Tibial nerve (tissue), 4 donors: ENCODE measurements at places on chromosomes 6 and 20. TPM values are rescaled to one million over a fixed set of nuclear protein-coding genes. Genes with fewer than 3 reads are reported as not detected.

GRCh38 chr6:54307439-54307910 lies 766 bp upstream of the TINAG start:
- H3K4me3 ChIP-seq: no peak overlapping the region
- no peaks in the 10 kb centered on the region for H3K4me1 ChIP-seq
- no peaks in the 10 kb centered on the region for H3K27me3 ChIP-seq
- DNase-seq: no peak
- no peaks in the 10 kb centered on the region for H3K36me3 ChIP-seq

DNA sequence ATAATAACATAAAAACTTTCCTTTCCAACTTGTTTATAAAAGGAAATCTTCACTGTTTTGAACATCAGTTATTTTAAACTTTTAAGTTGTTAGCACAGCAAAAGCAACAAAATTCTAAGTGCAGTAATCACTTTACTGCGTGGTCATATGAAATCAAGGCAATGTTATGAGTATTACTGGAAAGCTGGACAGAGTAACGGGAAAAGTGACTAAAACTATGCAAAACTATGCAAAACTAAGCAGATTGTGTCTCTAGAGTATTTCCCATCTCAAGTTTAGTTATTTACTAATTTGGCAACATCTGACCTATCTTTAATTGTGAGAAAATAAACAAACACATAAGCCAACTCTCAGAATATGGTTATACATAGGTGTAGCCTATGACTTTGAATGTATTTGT lies 10.9 kb upstream of the ANKEF1 start:
- no peaks in the 10 kb centered on the region for H3K4me1 ChIP-seq
- H3K27me3 ChIP-seq: no peaks in the 10 kb centered on the region
- no peaks in the 10 kb centered on the region for H3K36me3 ChIP-seq
- H3K4me3 ChIP-seq: no peak overlapping the region
- no peak overlapping the region for H3K27ac ChIP-seq

KCNK5 gene
- total RNA-seq: 18.6 TPM

HSPA12B gene
- 30.9 TPM for total RNA-seq
